ENCODE measurements at places on chromosomes 2 and 18.

- DNase-seq: no peak
Measured at GRCh38 chr18:24142376-24142775, 3.5 kb downstream of the CABYR start.

DNA sequence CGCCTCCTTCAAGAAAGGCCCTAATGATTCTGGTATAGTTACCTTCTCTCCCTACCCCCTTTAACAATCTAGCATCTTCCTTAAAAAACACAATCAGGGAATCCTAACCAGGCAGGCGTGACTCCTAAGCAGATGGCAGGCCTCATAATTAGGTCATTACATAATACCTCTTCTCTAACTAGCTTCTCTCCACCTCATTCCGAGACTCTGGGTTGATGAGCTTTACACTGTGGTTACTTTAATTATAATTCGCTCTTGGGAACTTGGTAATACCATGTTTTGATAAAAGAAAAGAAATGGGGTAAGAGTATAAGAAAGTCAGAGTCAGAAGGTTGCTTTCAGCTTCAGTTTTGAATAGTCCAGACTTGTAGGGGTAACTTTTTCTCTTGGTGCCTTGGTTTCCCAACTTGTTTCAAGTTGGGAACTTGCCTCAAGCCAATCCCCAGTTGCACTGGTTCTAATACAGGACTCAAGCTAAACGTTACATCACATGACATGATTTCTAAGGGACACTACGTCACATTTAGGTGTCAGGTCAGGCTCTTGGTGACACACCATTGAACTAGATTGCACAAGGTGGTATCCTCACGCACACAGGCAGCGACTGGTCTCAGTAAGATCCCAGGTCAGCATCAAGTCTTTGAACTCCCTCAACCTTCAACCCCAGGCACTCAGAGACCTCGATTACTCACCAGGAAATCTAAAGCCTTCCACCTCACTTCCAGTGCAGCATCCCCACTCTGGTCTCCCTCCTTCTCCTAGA lies 59.2 kb downstream of the AAK1 start:
- DNase-seq: no peak

GRCh38 chr2:31831585-31831984 lies 179.2 kb downstream of the MEMO1 start:
- no peak for DNase-seq

DNA sequence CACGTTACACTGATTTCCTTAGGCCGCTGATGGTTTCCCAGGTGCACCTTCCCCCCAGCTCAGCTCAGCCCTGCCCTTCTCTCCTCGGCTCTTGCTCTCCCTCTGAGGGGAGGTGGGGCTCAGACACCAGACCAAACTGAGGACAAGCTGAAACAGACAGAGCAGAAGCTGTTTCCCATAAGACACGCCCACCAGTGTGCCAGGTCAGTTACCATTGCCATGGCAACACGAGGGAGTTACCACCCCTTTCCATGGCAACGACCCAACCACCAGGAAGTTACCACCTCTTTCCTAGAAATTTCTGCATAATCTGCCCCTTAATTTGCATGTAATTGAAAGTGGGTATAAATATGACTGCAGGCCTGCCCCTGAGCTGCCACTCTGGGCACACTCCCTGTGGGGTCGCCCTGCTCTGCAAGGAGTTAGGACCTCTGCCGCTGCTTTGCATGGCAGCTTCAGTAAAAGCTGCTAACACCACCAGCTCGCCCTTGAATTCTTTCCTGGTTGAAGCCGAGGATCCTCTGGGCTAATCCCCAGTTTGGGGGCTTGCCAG lies 120.9 kb upstream of the SMIM21 start:
- no peak for DNase-seq

GRCh38 chr2:142748559-142749099 lies 128.8 kb upstream of the KYNU start:
- no peak for DNase-seq

DNA sequence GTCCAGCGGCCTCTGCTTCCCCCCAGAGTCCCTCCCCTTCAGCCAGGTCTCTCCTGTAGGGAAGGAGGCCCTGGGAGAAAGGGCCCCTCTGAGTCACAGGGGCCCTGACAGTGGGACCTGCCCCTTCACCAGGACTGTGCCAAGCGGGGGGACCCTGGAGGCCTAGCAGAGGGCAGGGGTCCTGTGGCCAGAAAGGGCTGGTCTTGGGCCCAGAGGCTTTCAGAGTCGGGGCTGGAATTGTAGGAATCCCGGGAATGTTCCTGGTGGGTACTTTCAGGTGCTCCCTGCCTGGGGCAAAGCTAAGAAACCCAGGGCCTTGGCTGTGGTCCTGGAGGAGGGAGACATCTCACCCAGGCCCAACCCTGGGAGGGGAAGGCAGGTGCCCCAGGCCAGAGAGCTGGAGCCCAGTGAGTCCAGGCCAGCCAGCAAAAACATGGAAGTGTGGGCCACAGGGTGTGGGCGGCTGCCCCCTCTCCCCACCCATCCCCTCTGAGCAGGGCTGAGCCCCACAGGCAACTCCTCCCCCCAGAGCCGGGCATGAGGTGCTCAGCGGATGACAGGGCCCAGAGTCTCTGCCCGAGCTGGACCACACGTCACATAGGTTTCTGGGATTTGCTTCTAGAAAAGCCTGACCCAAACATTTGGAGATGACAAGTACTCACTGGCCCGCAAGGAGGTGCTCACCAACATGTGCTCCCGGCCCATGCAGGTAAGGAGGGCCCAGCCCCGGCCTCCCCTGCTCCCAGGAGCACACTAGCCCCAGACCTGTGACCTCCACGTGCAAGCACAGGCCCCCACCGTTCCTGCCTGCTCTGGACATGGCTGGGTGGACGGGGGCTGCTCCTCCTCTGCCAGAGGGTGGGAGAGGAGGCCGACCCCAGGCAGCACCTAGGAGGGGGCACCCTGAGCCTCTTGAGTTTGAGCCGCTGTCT lies 48.2 kb upstream of the ALPP start:
- no peak for DNase-seq

- no peak for DNase-seq
Measured at GRCh38 chr2:175228179-175228578, 46.7 kb upstream of the ATP5MC3 start.

DNA sequence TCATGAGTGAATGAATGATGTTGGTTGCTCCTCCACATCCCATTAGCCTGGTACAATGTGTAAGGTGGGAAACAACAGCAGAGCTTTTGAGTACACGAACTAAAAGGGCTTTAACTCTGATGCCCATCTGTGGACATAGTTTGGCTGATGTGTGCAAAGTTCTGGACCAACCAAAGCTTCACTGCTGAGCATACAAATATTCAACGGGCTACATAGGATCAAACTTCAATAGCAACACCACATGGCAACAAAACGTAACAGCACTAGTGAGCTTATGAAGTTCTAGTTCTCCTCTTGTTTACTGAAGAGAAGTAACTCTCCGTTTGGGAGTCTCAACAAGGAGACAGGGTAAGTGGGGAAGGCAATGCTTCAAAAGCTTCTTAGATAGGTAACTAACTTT lies 20.4 kb downstream of the STAM2 start:
- DNase-seq: no peak

DNA sequence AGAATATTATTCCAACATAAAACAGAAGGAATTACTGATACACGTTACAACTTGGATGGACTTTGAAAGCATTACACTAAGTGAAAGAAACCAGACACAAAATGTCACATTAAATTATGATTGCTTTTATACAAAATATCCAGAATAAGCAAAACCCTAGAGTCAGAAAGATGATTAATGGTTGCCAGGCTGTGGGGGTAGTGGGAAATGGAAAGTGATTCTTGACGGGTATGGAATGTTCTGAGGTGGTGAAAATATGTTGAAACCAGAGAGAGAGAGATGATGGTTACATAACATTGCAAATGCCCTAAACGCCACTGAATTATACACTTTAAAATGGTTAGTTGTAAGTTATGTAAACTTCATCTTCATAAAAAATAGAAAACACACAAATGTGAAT lies 1057.2 kb upstream of the TMEFF2 start:
- DNase-seq: no peak

GRCh38 chr2:122191331-122191730 lies 435.9 kb downstream of the TSN start:
- DNase-seq: no peak

- DNase-seq: no peak
Measured at GRCh38 chr2:187129306-187129705, 280.3 kb upstream of the ZSWIM2 start.

GRCh38 chr2:32787207-32787606 lies 159.4 kb downstream of the TTC27 start:
- no peak for DNase-seq

DNA sequence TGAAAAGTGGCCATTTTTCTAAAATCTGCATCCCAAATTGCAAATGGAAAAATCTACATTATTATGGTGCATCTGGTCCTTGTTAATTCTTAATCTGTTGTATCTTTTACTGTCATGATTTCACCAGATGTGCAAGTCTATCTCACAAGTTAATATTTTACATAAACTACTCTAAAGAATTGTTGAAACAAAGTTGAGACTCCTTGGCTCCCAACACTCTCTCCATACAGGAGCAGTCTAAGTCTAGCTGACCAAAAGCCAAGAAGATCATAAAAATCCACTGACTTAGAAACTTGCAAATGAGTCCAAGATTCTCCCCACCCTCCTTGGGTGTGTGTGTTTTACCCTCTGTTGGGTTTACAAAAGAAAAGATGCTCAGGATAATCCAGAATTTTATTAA lies 85.1 kb downstream of the NCKAP5 start:
- DNase-seq: no peak

GRCh38 chr2:69260666-69261065 lies 126.4 kb downstream of the GFPT1 start:
- DNase-seq: no peak

DNA sequence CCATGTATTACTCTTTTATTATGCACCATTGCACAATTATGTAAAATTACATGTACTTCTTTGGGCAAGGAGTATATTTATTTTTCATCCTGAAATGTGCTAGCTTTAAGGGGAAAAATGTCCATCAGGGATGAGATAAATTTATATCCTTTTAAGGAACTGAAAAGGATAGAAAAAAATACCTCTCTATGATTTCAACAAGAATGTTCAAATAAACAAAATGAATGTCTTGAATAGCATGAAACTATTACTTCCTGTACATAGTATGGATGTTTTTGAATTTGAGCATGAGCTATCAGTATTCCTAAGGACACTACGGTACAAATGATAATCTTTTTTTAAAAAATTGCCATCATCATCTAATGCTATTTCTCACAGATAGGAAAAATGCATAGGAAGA lies 1611.9 kb upstream of the ZEB2 start:
- DNase-seq: no peak

GRCh38 chr2:206323486-206323885 lies 49.0 kb downstream of the ZDBF2 start:
- no peak for DNase-seq

GRCh38 chr2:118225666-118226065 lies 137.4 kb downstream of the INSIG2 start:
- no peak for DNase-seq

DNA sequence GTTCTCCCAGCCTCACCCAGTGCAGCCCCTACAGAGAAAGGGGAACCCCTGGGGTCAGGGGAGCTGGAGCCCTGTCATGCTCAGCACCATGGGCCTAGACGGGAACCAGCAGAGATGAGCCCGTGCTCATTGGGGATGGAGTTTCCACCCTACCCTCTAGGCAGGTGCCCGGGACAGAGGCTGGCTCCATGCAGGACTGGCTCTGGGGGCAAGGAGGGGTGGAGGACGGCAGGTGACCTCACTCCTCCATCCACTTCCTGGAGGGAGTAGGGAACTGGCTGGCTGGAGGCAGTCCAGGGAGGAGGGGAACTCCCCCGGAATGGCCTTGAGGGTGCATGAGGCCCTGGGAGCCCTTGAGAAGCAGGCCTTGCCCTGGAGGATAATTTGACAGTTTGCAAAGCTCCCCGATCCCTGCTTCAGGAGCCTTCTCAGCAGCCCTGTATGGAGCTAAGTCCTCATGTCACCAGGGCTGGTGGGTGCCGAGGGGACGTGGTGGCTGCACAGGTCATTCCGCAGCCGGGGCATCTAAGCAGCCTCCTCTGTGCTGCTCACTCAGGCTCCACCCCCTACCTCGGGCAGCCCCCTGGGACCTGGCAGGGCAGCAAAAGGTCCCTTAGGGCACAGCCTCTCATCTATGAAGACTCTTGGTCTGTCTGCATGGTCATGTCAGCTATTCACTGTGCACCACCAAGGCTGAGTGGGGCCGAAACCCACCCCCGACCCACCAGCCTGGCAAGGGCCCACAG lies 2.1 kb downstream of the NEURL3 start:
- DNase-seq: no peak

DNA sequence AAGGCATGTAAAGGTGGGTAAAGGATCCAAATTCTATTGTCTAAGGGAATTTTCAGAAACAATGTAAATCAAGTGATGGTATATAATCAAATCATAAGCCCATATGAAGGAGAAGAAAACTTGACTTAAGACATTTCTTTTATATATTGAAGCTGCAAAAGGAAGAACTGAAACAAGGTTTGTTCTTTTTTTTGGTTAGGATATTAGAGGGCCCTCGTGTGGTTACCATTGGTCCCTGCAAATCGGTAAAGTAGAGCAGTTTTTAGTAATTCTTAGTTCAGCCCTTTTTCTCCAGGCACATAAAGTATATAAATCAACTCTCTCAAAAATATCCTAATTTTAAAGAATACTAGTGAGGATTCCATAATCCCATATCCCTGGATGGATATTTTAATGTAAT lies 105.6 kb upstream of the STK17B start:
- DNase-seq: no peak

- DNase-seq: no peak
Measured at GRCh38 chr18:60123031-60123430, 223.2 kb downstream of the PMAIP1 start.

GRCh38 chr2:167406558-167406957 lies 518.3 kb downstream of the XIRP2 start:
- no peak for DNase-seq

- DNase-seq: no peak
Measured at GRCh38 chr2:71877636-71878035, 270.0 kb downstream of the CYP26B1 start.

GRCh38 chr2:234957834-234958135 lies 6.0 kb downstream of the SH3BP4 start:
- DNase-seq: no peak

DNA sequence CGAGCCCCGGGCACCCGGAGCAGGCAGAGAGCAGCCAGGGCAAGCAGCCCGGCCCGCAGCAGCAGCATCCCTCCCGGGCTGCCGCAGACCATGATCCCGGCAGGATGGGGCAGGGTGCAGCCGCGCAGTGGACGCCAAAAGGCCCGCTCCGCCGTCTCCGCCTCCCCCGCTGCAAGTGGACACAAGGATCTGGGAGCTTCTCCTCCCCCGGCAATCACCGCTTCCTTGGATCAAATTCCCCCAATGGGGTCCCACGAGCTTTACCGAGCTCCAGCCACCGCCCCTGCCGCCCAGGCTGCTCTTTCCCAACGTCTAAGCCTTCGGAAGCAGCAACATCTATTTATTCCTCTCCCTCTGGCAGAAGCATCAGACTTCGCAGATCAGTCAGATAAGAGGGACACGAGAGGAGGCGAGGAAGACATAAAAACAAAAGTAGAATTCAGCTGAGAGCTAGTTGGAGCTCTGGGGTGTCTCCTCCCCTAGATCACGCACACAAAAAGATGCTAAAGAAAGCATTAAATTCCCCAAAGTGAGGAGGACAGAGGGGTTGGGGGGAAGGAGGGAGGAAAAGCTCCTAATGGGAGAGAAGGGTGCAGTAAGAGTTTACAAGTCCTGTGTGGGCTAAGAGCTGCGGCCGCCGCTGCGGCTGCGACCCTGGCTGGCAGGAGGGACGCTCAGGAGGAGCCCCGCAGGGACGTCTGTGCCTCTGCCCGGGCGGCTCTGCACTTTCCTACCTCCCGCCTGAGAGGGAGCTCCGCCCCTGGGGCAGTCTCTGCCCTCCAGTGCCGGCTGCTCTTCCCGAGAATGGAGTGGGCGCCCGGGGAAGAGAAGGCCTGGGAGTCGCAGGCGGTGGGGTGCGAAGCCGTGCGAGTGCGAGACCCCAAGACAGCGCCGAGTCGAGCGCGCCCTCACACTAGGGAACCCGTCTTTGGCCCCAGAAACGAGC lies at the start of gene FRZB:
TSS of gene FRZB (minus strand) at position 177 of the 946 bp plus-strand sequence. CDS start at position 92, 85 bp downstream.
- DNase-seq: no peak

Data from stimulated activated CD4-positive, alpha-beta T cell treated with anti-CD3 and anti-CD28 coated beads, Interleukin-1b, Interleukin-23, amount 100 ng/mL, for 1 hour (primary cell).